ENCODE measurements at places on chromosomes 2 and 18. TPM values are rescaled to one million over a fixed set of nuclear protein-coding genes. Genes with fewer than 3 reads are reported as not detected.

GRCh38 chr2:74742471-74742870 lies 88.4 kb downstream of the SEMA4F start:
- H3K36me3 ChIP-seq: no peaks in the 10 kb centered on the region
- no peak overlapping the region for H3K4me3 ChIP-seq
- H3K27me3 ChIP-seq: peaks cover 6% of the 10 kb centered on the region
- DNase-seq: no peak
- no peak overlapping the region for H3K27ac ChIP-seq

DNA sequence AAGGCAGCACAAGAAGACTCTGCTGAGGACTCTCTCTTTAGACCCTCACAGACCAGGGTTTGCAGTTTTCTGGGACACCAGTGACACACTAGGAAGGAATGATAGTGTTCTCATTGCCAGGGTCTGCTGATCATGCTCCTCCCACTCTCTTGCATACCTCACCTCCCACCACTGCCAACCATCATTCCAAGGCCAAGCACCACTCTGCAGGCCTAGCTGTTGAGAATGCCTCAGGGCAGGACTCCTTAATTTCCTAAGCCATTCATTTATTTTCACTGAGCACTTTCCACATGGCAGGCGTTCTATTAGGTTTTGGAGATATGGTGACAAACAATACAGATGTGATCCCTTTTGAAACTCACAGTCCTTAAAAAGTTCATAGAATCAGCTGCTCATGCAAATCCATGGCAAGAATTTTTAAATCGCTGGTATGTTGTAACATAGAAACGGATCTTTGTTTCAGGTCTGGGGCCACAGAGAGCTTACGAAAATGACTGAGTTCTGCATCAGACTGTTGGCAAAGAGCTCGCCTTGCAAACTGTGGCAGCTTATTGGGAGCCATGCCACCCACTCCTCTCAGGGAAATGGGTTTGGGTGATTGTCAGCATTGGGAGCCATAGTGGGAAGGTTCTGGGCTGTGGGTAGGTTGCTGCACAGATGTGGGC lies 78.5 kb downstream of the XDH start:
- H3K27ac ChIP-seq: no peak overlapping the region
- no peaks in the 10 kb centered on the region for H3K27me3 ChIP-seq
- no peaks in the 10 kb centered on the region for H3K4me1 ChIP-seq
- no peak overlapping the region for H3K4me3 ChIP-seq
- no peak for DNase-seq

- H3K36me3 ChIP-seq: no peaks in the 10 kb centered on the region
- peak; percentile 14 for DNase-seq
- no peaks in the 10 kb centered on the region for H3K4me1 ChIP-seq
- no peak overlapping the region for H3K27ac ChIP-seq
- H3K27me3 ChIP-seq: no peaks in the 10 kb centered on the region
Measured at GRCh38 chr18:7452331-7452730, 114.8 kb upstream of the PTPRM start.

DNA sequence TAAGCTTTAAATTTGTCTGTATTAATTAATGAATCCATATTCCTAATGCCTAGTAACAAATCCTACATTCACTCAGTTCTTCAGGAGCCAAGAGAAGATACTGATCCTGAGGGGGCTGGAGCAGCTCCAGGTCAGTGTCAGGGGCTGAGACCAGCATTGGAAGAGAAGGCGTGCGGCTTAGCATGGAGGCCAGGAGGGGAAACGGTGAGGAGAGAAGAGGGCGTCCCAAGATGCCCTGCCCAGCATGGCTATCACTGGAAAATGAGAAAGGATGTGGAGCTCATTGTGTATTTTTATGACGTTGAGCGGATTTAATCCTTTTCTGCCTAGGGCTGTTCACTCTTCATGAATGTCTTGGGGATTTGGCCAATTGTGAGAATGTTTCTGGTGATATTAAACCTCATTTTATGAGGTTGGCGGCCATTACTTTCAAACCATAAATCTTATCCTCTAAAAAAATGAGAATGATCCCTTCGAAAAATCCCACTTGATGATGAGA lies 131.7 kb downstream of the KCTD1 start:
- no peaks in the 10 kb centered on the region for H3K4me1 ChIP-seq
- H3K27me3 ChIP-seq: no peaks in the 10 kb centered on the region
- no peak overlapping the region for H3K27ac ChIP-seq
- H3K4me3 ChIP-seq: no peak overlapping the region

- no peaks in the 10 kb centered on the region for H3K27me3 ChIP-seq
- peak; percentile 66 for DNase-seq
- H3K27ac ChIP-seq: no peak overlapping the region
- H3K4me3 ChIP-seq: no peak overlapping the region
- H3K36me3 ChIP-seq: no peaks in the 10 kb centered on the region
Measured at GRCh38 chr2:225334514-225334913, 65.0 kb upstream of the NYAP2 start.

The ITGA6 gene
- 19.1 TPM for polyA plus RNA-seq

GRCh38 chr2:202782940-202783558 lies 88.5 kb downstream of the ICA1L start:
- peak; percentile 80 for DNase-seq
- no peak overlapping the region for H3K4me3 ChIP-seq
- H3K27me3 ChIP-seq: no peaks in the 10 kb centered on the region
